ENCODE measurements at places on chromosomes 11 and 22.

- DNase-seq: no peak
These were observed 9.3 kb upstream of the PAX6 start for GRCh38 chr11:31820438-31820818.

GRCh38 chr11:69694781-69695180 is 9.0 kb downstream of the FGF19 start:
- DNase-seq: no peak

DNA sequence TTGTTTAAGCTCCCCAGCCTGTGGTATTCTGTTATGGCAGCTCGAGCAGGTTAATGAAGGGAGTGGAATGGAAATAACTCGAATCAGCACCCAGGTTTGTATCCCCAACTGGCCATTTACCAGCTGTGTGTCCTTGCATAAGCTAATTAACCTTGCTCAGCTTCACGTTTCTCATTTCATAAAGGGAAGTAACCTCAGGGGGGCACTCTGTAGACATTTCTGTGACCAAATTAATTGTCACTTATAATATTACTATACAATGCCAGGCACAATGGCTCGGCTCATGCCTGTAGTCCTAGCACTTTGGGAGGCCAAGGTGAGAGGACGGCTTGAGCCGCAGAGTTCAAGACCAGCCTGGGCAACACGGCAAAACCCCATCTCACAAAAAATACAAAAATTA is 13.8 kb downstream of the ADA2 start:
- no peak for DNase-seq

DNA sequence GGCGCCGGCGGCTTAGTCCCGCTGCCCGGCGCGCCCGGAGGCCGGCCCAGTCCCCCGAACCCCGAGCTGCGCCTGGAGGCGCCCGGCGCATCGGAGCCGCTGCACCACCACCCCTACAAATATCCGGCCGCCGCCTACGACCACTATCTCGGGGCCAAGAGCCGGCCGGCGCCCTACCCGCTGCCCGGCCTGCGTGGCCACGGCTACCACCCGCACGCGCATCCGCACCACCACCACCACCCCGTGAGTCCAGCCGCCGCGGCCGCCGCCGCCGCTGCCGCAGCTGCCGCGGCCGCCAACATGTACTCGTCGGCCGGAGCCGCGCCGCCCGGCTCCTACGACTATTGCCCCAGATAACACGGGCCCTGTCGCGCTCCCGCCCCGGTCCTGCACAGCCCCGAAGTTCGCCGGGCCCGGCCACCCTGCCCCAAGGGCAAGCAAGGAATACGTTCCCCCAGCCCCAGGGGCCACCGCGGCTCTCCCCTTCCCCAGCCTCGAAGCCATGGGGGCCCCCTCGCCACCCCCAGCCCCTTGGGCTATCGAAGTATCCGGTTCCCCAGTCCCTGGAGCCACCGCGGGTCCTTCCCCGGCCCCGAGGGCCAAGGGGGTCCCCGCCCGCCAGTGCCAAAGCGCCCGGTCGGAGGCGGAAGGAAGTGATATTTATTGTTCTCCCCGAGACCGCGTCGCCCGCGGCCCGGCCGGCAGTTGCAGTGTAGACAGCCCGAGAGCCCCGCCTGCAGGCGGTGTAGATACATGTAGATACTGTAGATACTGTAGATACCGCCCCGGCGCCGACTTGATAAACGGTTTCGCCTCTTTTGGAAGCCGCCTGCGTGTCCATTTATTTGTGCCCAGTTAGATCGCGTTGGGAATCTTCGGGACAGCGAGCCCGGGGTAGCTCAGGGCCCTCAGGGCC is 6.2 kb downstream of the TBX1 start:
- no peak for DNase-seq

Measured in iris pigment epithelial cell (primary cell).